ENCODE measurements at places on chromosomes 13 and 19.

GRCh38 chr19:56692206-56692895 lies 20.8 kb upstream of the ZNF835 start:
- DNase-seq: no peak

GRCh38 chr19:3701200-3701599 lies 932 bp upstream of the PIP5K1C start:
- no peak for DNase-seq

DNA sequence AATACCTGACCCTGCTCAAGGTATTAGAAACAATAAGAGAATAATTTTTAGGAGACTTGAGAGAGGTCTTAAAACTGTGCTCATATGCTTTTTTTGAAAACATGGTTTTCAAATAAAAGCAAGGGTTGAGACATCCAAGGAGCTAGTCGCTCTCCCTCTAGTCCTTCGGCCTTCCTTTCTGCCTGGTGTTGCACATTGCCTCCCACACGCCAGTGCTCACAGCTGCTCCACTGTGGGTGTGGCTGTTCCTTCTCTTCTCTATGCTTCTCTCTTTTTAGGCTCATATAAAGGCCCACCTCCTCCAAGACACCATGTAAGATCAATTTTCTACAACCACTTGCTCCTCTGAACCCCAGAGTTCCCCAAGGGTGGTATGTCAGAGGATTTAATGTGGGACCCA lies 352.6 kb downstream of the ENOX1 start:
- DNase-seq: no peak

DNA sequence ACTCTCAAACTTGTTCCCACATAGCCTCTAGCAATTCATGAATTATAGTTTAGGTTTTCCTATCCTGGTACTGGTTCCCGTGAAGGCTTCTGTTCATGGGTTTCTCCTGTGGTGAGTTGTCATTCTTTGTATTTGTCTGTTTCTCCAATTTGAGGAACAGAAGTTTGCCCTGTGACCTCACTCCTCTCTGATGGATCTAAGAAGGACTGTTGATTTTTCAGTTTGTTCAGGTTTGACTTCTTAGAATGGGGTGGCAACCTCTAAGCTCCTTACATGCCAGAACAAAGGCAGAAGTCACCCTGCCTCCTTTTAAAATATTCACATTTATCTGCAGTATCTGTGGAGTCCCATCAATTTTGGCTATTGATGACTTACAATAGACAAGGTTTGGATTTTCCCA lies 354.0 kb downstream of the SPRY2 start:
- no peak for DNase-seq

GRCh38 chr13:76231522-76232167 lies 595.5 kb downstream of the LMO7 start:
- no peak for DNase-seq

DNA sequence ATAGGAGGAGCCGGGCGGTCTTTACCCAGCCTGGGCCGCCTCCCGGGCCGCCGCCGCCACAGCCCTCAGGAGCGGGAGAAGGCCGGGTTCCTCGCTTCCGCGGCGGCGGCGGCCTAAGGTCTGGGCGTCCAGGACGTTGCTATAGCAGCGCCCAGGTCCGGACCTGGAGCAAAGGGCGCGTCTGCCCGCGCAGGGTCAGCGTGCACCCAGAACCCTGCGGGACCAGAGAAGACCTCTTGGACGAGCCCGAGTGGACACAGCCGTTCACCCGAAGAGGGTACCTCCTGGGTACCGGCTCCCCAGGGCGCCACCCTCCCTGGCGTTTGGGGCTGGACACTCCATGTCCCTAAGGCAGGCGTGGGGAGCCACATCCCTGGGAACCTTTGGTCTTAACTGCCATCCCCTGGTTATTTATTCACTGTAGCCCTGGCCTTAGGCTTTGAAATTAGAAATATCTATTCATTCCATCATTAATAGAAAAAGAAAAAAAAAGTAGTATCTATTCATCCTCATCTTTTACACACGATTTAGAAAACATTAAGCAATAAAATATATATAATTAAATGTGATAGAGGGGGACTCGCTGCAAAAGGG lies 2.4 kb downstream of the DZIP1 start:
- no peak for DNase-seq

GRCh38 chr19:5501907-5502306 lies 46.7 kb downstream of the ZNRF4 start:
- no peak for DNase-seq

DNA sequence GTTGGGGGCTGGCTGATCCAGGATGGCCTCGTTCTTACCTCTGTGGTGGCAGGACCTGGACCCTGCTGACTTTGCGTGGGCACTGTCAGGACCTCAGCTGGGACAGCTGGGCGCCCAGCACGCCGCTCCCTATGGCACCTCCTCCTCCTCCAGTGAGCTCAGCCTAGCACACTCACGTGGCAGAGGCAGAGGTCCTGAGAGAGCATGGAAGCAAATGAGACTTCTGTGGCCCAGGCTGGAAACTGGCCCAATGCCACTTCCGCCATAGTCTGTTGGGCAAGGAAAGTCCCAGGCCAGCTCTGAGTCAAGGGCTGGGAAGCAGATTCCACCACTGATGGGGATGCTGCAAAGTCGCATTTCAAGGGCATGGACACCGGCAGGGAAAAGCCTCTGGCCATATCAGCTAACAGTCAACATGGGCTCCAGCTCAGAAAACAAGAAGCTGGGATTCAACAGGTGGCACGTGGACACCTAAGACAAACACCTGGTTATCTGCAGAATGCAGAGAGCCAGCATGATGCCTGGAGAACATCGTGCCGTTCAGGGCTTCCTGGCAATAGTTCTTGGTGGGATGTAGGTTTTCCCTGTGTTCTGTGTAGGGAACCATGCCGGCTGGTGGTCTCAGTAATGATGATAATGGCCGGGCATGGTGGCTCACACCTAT lies 16.7 kb downstream of the MYBPC2 start:
- no peak for DNase-seq

DNA sequence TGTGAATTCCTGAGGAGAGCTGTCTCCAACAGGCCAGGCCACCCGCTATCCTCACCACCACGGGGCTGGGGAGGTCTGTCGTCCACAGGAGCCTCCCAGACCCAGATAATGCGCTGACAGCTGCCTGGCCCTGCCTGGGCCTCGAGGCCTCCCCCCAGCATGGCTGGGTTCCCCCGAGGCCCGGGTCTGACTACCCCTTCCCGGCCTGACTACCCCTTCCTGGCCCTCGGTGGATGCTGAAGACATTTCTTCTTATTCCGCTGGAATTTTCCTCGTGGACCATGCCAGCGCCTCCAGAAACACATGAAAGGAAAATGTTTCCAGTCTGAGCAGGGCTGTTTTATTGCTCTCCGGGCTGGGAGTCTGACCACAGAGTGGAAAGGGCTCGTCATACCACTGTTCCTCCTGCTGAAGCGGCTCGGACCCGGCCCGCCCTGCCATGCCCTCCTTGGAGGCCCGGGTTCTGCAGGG lies 16.8 kb upstream of the COMP start:
- no peak for DNase-seq

DNA sequence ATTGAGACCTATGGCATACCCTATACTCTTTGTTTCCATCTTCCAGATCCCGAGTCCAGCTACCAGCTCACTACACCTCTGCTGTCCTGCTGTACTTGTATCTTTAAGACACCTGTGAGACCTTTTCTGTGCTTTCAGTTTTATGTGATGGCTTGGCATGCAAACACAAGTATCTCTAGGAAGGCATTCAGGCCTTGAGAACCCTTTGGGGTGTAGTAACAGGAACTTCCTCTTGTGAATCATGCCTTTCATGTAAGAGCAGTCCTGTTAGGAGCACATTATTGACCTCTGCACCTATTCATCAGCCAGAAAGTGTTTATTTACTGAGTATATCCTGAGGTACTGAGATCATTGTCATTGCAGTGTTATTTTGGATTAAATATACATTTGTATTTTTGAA lies 87.0 kb upstream of the HTR2A start:
- DNase-seq: no peak

- DNase-seq: no peak
Observed at GRCh38 chr13:26446751-26447150, 110.7 kb upstream of the WASF3 start.

- DNase-seq: no peak
Observed at GRCh38 chr19:58336216-58336615, 9.4 kb downstream of the ZSCAN22 start.

DNA sequence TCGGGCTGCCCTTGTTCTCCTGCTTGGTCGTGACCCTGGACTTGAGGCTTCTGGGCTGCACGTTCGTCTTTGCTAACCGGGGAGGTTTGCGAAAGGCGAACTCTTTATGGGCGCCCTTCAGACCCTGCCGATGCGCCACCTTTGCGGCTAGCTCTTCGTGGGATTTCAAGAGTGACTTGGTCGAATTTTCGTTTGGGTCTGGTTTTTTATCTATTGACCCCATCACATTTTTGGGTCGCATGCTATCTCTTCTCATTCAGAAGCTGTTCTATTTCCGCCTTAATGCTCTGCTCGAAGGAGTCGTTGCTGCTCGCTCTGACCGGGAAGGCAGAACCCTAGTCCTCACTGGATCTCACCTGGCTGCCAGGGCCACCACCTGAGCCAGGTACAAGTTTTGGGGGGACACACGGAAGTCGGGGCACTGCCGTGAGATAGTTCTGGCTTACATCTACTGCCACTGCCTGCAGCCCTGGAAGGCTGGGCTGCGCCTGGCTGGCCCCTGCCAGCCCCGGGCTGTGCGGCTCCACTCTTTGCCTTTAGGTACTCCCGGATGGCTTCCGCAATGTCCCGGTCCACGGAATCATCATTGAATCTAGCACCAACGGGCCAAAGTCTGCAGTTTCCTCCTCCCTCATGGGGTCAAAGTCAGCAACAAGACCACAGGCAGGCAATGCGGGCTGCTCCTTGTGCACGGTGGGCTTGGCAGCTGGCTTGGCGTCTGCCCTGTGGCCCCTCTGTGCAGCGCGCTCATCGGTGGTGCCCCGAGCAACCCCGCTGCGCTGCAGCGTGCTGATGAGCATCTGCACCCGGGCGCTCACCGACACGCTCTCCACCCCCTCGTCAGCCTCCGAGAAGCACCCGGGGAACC lies 16.2 kb downstream of the RB1 start:
- peak; percentile 17 for DNase-seq

- DNase-seq: peak; percentile 99
Observed at GRCh38 chr19:56121180-56122167, at the start of gene ZNF787. ZNF787 (minus strand) TSS chr19:56121295; CDS start chr19:56103217, 18,078 bp downstream.

- DNase-seq: no peak
Observed at GRCh38 chr13:96652506-96652905, 341.8 kb downstream of the OXGR1 start.

- DNase-seq: peak; percentile 19
Observed at GRCh38 chr13:110560601-110561343, 750 bp downstream of the RAB20 start.

- DNase-seq: no peak
Observed at GRCh38 chr19:3227054-3227626, 2.7 kb downstream of the CELF5 start.

DNA sequence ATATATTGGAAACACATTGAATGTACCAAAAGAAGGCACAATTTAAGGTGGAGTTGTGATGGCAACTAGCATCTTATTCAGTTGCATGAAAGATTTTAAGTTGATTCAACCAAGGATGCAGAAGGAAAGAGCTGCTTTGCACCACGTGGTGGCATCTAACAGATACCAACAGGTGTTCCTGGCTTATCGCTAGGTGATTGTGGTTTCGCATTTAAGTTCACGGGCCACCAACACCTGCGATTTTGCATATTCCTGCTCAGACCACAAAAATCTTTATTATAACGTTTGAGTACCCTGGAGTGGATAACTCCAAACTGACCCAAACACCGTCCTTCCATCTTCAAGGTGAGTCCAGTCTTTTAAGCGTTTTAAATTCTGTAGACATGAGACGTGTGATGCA lies 45.3 kb downstream of the RGCC start:
- DNase-seq: no peak

DNA sequence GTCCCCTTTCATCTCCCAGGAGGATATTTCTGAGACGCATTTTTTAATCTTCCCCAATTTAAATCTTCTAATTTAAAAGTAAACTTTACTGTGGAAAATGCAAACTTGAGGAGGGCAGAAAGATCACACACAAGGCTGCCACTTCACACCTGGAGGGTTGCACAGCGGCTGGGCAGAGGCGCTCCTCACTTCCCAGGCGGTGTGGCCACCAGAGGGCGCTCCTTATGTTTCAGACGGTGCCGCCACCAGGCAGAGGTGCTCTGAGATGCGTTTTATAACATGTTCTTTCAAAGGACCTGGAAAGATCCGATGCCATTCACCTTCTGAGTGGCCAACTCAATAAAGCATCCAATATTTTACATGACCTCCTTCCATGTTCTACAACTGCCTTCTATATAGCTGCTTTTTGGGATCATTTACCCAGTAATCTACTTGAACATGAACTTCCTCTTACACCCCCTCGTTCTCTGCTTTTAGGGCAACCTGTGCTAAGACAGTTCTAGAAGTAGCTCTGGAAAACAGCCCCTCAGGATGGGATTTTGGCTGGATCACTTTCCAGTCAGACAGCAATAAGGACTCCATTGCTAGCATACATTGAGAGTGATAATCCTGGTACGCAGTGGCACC lies 14.8 kb upstream of the MTUS2 start:
- DNase-seq: peak; percentile 56

GRCh38 chr13:40777166-40777808 lies 6.3 kb upstream of the MRPS31 start:
- peak; percentile 46 for DNase-seq

DNA sequence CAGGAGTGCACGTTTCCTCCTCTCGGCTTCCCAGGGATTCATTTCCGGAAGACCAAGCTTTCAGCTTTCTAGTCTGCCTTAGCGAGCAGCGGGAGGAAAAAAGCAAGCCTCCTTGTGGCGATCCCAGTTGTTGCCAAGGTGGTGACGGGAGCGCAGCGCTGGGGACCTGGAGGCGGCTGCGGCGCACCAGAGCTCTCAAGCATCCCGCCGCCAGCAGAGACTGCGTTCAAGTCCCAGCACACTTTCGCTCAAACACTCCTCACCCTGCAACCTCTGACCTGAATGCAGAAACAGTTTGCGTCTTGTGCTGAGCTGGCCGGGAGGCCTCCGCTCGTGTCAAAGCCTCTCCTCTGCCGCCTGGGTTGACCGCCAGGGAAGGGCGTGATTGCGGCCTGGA lies 4.9 kb downstream of the GSX1 start:
- DNase-seq: no peak
